Smooth muscle cell of the umbilical artery (primary cell): ENCODE measurements at places on chromosomes 3 and 15. TPM values are rescaled to one million over a fixed set of nuclear protein-coding genes. Genes with fewer than 3 reads are reported as not detected.

The PLS1 gene
- total RNA-seq: 2.7 and 3.2 TPM in 2 replicates

The SLC15A2 gene
- total RNA-seq: 0.59 and 2.3 TPM in 2 replicates

The RTP1 gene
- not detected in 2 replicates for total RNA-seq

The C3orf85 gene
- not detected in 2 replicates for total RNA-seq

The UBA5 gene
- 36.2 and 44.8 TPM in 2 replicates for total RNA-seq

The KLHL6 gene
- total RNA-seq: under 0.01 TPM in 2 replicates

The GPR87 gene
- 0.09 TPM in 1 of 2 replicates, not detected in the other for total RNA-seq

The ZNF80 gene
- not detected in 2 replicates for total RNA-seq

The NPAP1 gene
- not detected in 2 replicates for total RNA-seq

The NR1I2 gene
- total RNA-seq: 0.14 TPM in 1 of 2 replicates, not detected in the other

The RLBP1 gene
- not detected in 2 replicates for total RNA-seq

The IQCF5 gene
- not detected in 2 replicates for total RNA-seq

The SH2D7 gene
- not detected in 2 replicates for total RNA-seq

The CCRL2 gene
- total RNA-seq: not detected in 2 replicates

The CHRNA3 gene
- total RNA-seq: under 0.01 TPM in 1 of 2 replicates, not detected in the other

The LTK gene
- under 0.01 and 0.18 TPM in 2 replicates for total RNA-seq

The ZPLD1 gene
- total RNA-seq: 0.42 and 0.59 TPM in 2 replicates

The FRMD5 gene
- 6.5 and 16.5 TPM in 2 replicates for total RNA-seq

The SNTN gene
- total RNA-seq: not detected in 2 replicates

The LMAN1L gene
- total RNA-seq: not detected in 2 replicates

The EHHADH gene
- total RNA-seq: 2.4 and 6.4 TPM in 2 replicates

The KLF15 gene
- total RNA-seq: 0.59 TPM in 1 of 2 replicates, not detected in the other

The EOMES gene
- total RNA-seq: not detected in 2 replicates

The GOLGA8Q gene
- 1.8 and 3.5 TPM in 2 replicates for total RNA-seq

The MKRN3 gene
- total RNA-seq: under 0.01 TPM in 1 of 2 replicates, not detected in the other

The TLR9 gene
- total RNA-seq: under 0.01 TPM in 1 of 2 replicates, not detected in the other

The TMIE gene
- total RNA-seq: not detected in 2 replicates

The SENP8 gene
- total RNA-seq: 1.8 and 1.9 TPM in 2 replicates

The ERC2 gene
- total RNA-seq: under 0.01 and 0.42 TPM in 2 replicates

The TNFAIP8L3 gene
- 1.2 and 6.6 TPM in 2 replicates for total RNA-seq

The ADAMTSL3 gene
- under 0.01 and 0.05 TPM in 2 replicates for total RNA-seq

The SCAMP5 gene
- total RNA-seq: 0.51 and 0.89 TPM in 2 replicates

The PGBD4 gene
- total RNA-seq: 2.9 and 3.3 TPM in 2 replicates

The LRCH3 gene
- total RNA-seq: 35.3 and 68.0 TPM in 2 replicates

The MYZAP gene
- total RNA-seq: under 0.01 TPM in 1 of 2 replicates, not detected in the other

The SHC4 gene
- 2.6 and 3.0 TPM in 2 replicates for total RNA-seq

The LDHAL6B gene
- total RNA-seq: not detected in 2 replicates

The CYP19A1 gene
- total RNA-seq: not detected in 2 replicates

The TM6SF1 gene
- 2.5 and 5.0 TPM in 2 replicates for total RNA-seq

The TTLL13 gene
- 0.14 TPM in 1 of 2 replicates, not detected in the other for total RNA-seq

The PLIN1 gene
- total RNA-seq: 0.18 and 0.30 TPM in 2 replicates

The APBA2 gene
- 40.4 and 42.1 TPM in 2 replicates for total RNA-seq

The IL12A gene
- 0.89 and 1.3 TPM in 2 replicates for total RNA-seq

The SLC28A2 gene
- not detected in 2 replicates for total RNA-seq

The HHATL gene
- total RNA-seq: not detected in 2 replicates

The XXYLT1 gene
- 21.9 and 25.8 TPM in 2 replicates for total RNA-seq

The SYNM gene
- 20.0 and 48.4 TPM in 2 replicates for total RNA-seq
